Activated T-cell treated with anti-CD3 and anti-CD28 coated beads, Interleukin-2, amount 50 U/mL, for 24 hours (primary cell): ENCODE measurements at places on chromosomes 13 and 19.
A peak's percentile ranks its signal among the peaks of the same experiment; 100 is the strongest.

GRCh38 chr13:32946558-32946957 is 69.7 kb upstream of the KL start:
- no peak overlapping the region for H3K4me3 ChIP-seq
- H3K4me1 ChIP-seq = peaks cover 2% of the 10 kb centered on the region
- H3K36me3 ChIP-seq = no peaks in the 10 kb centered on the region
- no peak for DNase-seq
- H3K27me3 ChIP-seq = no peaks in the 10 kb centered on the region

GRCh38 chr13:25652764-25653163 is 281.0 kb downstream of the ATP8A2 start:
- H3K4me3 ChIP-seq = no peak overlapping the region
- no peak for DNase-seq
- H3K36me3 ChIP-seq = no peaks in the 10 kb centered on the region
- H3K4me1 ChIP-seq = no peaks in the 10 kb centered on the region
- peaks cover 31% of the 10 kb centered on the region for H3K27me3 ChIP-seq
- H3K27ac ChIP-seq = no peak overlapping the region

DNA sequence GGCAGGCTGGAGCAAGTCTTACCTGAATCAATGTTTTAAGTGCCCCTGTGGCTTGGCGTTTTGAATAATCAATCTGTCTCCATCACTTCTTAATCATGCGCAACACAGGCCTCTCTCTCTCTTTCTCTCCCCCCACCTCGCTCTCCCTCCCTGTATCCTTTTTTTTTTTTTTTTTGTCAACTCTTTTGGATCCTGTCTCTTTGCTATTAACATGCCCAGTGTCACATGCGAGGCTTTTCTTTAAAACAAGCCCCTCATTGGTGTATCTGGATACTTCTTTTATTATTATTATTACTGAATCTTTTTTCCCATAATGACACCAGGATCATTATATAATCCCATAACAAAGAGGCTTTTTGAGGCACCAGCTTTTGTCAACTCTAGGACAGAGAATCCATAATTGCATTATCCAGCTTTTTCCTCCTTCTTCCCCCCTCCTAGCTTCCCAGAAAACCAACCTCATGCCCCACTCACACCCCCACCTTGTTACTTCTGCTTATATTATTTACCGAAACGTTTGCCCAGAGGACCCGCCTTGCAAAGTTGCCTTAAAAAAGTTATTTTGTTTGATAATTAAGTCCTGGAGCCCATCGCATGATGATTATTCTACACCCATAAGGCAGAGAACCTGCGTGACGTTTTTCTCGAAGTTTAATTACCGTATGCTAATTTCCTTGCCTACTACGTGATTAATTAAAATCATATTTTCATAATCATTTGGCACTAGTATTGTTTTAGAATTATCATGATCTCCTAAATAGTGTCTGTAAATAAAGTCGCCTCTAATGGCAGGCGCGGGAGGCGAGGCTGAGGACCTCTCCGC is 148.1 kb upstream of the ZNF536 start:
- peaks cover 29% of the 10 kb centered on the region for H3K4me1 ChIP-seq
- H3K27me3 ChIP-seq = peaks cover 81% of the 10 kb centered on the region
- no peak overlapping the region for H3K27ac ChIP-seq
- no peak overlapping the region for H3K4me3 ChIP-seq

GRCh38 chr13:73140801-73141200 is 82.0 kb downstream of the KLF5 start:
- H3K4me3 ChIP-seq = no peak overlapping the region
- H3K27me3 ChIP-seq = no peaks in the 10 kb centered on the region
- no peak overlapping the region for H3K27ac ChIP-seq
- DNase-seq = no peak
- H3K36me3 ChIP-seq = no peaks in the 10 kb centered on the region
- H3K4me1 ChIP-seq = no peaks in the 10 kb centered on the region

DNA sequence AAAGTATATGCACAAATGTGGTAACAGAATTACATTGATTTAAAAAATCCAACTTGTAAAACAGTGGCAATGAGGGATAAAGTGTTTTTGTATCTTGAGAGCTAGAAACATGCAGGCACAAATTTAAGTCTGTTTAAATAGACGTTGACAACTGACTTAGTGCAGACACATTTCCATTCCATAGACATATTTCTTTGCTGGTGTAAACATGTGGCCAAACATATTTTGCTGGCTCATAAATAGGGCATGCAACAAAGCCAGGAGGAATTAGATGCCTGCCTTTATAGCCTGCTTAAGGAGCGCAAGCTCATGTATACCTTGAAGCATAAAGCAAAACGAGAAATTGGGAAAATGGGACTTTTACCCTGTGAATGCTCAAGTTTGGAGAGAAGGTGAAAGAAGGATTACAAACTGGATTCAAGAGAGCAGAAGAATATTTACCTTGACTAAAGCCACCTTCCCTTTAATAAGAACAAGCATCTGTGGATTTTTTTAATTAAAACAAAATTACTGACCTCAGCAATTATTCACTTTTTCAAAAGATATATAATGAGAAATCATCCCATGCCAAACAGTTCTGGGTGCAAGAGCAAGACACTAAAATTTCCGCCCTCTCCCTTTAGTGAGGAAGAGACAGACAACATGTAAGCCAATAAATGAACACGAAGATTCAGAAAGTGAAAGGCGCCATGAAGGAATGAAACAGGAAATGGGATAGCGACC is 71.0 kb downstream of the DCT start:
- no peaks in the 10 kb centered on the region for H3K36me3 ChIP-seq
- H3K27ac ChIP-seq = no peak overlapping the region
- H3K27me3 ChIP-seq = peaks cover 15% of the 10 kb centered on the region
- no peak for DNase-seq
- H3K4me1 ChIP-seq = peaks cover 26% of the 10 kb centered on the region
- H3K4me3 ChIP-seq = no peak overlapping the region

DNA sequence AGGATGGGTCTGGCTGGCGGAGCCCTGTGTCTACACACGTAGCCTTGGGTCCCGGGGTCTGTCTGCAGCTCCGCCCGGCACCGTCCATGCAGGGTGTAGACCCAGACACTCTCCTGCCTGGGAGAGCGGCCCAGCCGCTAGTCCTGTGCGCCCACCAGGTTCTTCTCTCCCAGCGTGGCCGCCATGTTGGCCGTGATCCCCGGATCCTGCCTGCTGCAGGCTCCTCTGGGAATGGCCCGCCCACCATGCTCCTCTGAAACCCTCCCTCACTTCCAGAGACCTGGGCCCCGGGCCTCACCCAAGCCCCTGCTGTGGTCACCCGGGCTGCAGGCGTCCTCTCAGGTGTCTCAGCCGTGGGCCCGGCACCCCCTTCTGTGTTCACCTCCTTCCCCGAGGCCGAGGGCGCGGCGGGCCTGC is 57.7 kb upstream of the MCF2L start:
- H3K27ac ChIP-seq = no peak overlapping the region
- H3K4me3 ChIP-seq = no peak overlapping the region
- peaks cover 2% of the 10 kb centered on the region for H3K27me3 ChIP-seq
- H3K4me1 ChIP-seq = no peaks in the 10 kb centered on the region
- DNase-seq = no peak
- H3K36me3 ChIP-seq = no peaks in the 10 kb centered on the region

GRCh38 chr19:9875031-9875627 is 40.0 kb downstream of the PIN1 start:
- no peaks in the 10 kb centered on the region for H3K36me3 ChIP-seq
- H3K27me3 ChIP-seq = no peaks in the 10 kb centered on the region

GRCh38 chr19:48247212-48247611 is 8.5 kb downstream of the CARD8 start:
- H3K27ac ChIP-seq = peak overlapping the region; percentile 53
- H3K36me3 ChIP-seq = peaks cover 52% of the 10 kb centered on the region
- H3K27me3 ChIP-seq = no peaks in the 10 kb centered on the region
- H3K4me1 ChIP-seq = peaks cover 71% of the 10 kb centered on the region
- peak overlapping the region; percentile 39 for H3K4me3 ChIP-seq

DNA sequence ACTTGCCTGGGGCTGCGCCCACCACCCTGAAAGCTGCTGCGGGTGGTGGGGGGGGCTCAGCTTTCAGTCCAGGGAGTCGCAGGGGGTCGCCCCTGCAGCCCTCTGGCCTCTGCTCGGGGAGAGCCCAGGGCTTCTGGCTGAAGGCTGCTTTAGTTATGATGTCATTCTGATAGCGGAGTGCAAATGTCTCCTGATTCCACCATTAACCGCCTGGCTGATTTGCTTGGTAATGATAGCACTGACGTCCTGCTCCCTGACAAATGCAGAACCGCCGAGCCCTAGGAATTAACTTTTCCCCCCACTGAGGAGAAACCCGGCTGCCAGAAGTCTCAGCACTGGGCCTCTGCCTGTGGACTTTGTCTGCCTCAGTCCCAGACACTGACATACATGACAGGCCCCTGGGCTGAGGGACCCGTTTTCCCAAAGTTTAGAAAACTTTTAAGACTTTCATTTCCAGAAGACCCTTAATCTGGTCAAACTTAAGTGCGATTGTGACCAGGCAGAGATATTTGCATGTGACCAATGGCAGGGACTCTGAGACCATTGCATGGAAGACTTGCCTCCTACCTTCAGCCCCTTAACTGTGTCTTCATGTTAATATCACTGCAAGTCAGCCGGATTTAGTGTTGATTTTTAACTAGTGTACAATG is 142.5 kb upstream of the ZNF536 start:
- DNase-seq = no peak
- H3K4me3 ChIP-seq = no peak overlapping the region
- peaks cover 78% of the 10 kb centered on the region for H3K27me3 ChIP-seq
- H3K4me1 ChIP-seq = peaks cover 25% of the 10 kb centered on the region

DNA sequence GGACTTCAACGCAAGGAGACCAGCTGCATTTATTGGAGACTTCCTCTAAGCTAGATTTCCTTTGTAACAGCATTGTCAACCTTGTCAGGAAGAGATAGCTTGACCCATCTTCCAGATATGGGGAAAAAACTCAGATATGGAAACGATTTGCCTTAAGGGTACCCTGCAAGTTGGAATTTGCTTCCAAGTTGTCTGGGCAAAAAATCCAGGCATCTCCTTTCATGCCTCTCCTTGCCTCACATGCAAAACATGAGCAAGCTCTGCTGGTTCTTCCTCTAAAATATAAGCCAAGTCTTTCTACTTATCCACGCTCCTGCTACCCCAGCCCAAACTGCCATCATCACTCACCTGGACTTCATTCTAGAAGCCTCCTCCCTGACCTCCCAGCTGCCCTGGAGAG is 6.4 kb upstream of the DNMT1 start:
- peaks cover 13% of the 10 kb centered on the region for H3K4me1 ChIP-seq
- H3K36me3 ChIP-seq = no peaks in the 10 kb centered on the region
- H3K27ac ChIP-seq = no peak overlapping the region
- H3K27me3 ChIP-seq = no peaks in the 10 kb centered on the region

GRCh38 chr13:31649766-31650165 is 89.6 kb upstream of the RXFP2 start:
- no peaks in the 10 kb centered on the region for H3K27me3 ChIP-seq
- no peak overlapping the region for H3K27ac ChIP-seq
- H3K36me3 ChIP-seq = no peaks in the 10 kb centered on the region
- no peaks in the 10 kb centered on the region for H3K4me1 ChIP-seq
- no peak for DNase-seq

DNA sequence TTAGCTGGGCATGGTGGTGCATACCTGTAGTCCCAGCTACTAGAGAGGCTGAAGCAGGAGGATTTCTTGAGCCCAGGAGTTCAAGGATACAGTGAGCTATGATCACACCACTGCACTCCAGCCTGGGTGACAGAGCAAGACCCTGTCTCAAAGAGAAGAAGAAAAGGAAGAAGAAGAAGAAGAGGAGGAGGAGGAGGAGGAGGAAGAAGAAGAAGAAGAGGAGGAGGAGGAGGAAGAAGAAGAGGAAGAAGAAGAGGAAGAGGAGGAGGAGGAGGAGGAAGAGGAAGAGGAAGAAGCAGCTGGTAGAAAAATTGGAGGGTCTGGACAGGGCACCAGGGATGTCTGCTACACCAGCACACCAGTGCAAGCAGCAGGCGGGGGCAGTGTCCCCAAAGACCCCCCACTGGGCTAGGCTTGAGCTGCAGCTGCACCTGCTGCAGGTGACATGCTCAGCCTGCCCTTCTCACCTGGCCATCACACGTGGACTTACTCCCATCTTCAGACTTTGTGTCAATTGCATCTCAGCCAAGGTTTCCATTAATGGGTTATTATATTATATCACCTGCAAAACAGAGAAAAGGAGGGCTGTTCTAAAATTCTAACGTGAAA is 180.9 kb upstream of the ZNF507 start:
- H3K4me3 ChIP-seq = no peak overlapping the region
- no peak for DNase-seq
- peaks cover 20% of the 10 kb centered on the region for H3K27me3 ChIP-seq

DNA sequence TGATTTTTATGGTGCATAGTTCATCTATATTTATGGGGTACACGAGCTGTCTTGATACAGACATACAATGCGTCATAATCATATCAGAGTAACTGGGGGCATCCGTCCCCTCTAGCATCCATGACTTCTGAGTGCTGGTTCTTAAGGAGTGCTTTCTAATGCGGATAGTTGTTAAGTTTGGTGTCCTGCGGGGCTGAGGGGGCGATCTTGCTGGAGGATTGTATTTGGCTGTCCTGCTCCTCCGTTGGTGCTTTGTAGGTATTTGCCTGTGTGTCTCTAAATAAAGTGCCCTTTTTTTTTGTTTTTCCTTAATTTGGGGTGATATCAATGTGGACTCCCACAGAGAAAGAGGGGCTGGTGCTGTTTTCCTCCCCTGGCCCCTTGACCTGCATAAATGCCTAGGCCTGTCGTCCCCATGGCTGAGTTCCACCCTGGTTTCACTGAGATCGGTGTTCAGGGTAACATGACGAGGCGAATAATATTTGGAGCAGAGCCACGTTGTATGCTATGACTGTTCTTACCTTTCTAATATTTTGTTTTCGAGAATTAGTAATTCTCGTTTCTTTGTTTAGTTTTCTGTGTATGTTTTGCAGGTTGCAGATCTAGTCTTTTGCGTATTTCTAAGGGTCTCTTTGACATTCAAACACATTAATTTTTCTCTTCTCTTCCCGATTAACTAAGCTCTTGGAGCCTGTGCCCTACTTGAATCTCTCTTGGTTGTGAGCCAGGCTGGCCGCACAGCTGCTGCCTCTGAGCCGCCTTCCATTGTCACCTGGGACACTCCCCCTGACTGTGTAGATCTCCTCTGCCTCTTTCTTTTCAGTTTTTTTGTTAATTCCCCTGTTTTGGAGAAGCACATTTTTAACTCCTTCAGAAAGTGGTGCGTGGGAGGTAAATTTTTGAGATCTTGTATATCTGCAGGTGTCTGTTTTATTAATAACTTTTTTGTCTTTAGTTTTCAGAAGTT is 100.3 kb downstream of the ARHGEF7 start:
- DNase-seq = no peak
- H3K36me3 ChIP-seq = peaks cover 55% of the 10 kb centered on the region
- peaks cover 56% of the 10 kb centered on the region for H3K4me1 ChIP-seq
- no peak overlapping the region for H3K27ac ChIP-seq
- H3K4me3 ChIP-seq = no peak overlapping the region
